AG04449 (cell line): ENCODE measurements at places on chromosomes 2 and 18.

DNA sequence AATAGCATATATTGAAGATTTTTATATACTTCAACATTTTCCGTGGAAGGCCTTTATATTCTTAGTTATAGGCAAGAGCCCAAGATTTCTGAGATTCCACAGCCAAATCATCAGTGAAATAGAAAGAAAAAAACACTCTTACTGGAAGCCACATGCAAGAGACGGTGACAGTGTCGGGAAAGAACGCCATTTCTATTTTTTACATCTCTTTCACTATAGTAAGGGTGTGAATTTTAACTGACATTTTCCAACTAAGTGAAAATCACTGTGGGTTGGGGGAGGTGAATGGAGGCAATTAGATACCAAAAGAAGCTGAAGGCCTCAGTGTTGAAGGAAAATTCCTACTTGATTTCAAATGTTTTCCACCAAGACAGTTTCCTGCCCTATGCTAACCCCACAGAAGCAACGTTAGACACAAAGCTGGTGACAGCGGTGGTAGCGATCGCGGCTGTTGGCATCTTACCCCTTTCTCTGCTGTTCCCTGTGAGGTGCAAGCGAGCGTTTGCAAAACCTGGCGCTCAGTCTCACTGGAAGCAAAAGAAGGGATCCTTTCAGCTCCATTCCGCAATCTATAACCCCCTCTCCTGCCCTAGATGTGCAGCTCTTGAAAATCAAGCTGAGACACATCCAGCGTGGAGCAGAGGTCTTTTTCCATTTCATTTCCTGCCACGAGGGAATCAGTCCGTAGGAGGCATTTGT lies 20.0 kb downstream of the ID2 start:
- no peak for DNase-seq

GRCh38 chr2:99354070-99354469 lies 16.9 kb downstream of the EIF5B start:
- no peak for DNase-seq

- DNase-seq, result no peak
These were observed 84.7 kb upstream of the NEDD4L start for GRCh38 chr18:57959278-57959677.

DNA sequence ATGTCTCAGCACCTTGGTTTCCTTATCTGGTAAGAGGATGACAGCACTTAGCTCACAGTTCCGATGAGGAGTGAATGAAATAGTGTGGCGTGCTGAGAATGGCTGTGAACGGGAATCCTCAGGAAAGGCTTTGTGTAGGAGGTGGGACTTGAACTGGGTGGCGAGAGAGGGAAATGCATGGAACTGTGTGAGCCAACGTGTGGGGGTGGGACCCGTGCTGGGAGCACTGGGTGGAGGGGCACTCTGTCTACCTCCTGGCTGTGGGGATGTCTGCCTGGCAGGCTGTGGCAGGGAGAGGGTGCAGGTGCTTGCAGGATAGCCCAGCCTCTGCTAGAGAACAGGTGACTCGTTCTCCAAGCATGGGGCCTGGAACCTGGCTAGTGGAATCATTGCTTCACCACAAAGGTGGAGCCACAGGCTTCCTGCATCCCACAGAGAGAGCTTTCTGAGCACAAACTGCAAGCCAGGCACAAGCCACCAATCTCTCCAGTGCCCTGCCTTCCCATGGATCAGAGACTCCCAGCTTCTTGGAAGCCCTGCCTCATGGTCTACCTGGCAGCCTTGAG lies 145.2 kb downstream of the CELF4 start:
- DNase-seq, result no peak

- no peak for DNase-seq
These were observed 78.6 kb upstream of the EPB41L5 start for GRCh38 chr2:119934319-119934718.
